A549 treated with CpdA at 1 μM for 4 hours (cell line): ENCODE measurements at places on chromosomes 11 and 22. TPM values are rescaled to one million over a fixed set of nuclear protein-coding genes. Genes with fewer than 3 reads are reported as not detected.

The DGCR6L gene
- 30.1 to 45.3 TPM (median 42.9 TPM) in 5 replicates for total RNA-seq

The GRIA4 gene
- total RNA-seq = not detected in 5 replicates

The DSCAML1 gene
- 0.13 to 0.37 TPM (median 0.29 TPM) in 5 replicates for total RNA-seq

The VPS26B gene
- total RNA-seq = 19.4 to 22.5 TPM (median 22.4 TPM) in 5 replicates

The CUL5 gene
- 6.5 to 10.2 TPM (median 8.5 TPM) in 5 replicates for total RNA-seq

The TTLL1 gene
- 2.0 to 2.5 TPM (median 2.1 TPM) in 5 replicates for total RNA-seq

The RGL4 gene
- total RNA-seq = not detected in 5 replicates

The SLC15A3 gene
- total RNA-seq = not detected in 5 replicates

The FLRT1 gene
- 0.05 to 0.09 TPM (median 0.08 TPM) in 4 of 5 replicates, not detected in the other for total RNA-seq

The GAL gene
- total RNA-seq = 10.1 to 21.1 TPM (median 19.3 TPM) in 5 replicates

The TRIM22 gene
- 0.57 to 1.1 TPM (median 0.82 TPM) in 5 replicates for total RNA-seq

The DGAT2 gene
- total RNA-seq = 2.0 to 2.7 TPM (median 2.0 TPM) in 5 replicates

The LRRC4C gene
- not detected in 5 replicates for total RNA-seq

The EHF gene
- total RNA-seq = 0.12 to 0.70 TPM (median 0.61 TPM) in 5 replicates

The DERL3 gene
- total RNA-seq = 0.22 to 0.64 TPM (median 0.52 TPM) in 5 replicates

The MPPED2 gene
- total RNA-seq = not detected in 5 replicates

The STX5 gene
- 19.8 to 29.3 TPM (median 27.5 TPM) in 5 replicates for total RNA-seq

The ABCG4 gene
- total RNA-seq = 0.15 to 0.87 TPM (median 0.30 TPM) in 5 replicates

The CARS1 gene
- 62.8 to 75.9 TPM (median 64.0 TPM) in 5 replicates for total RNA-seq

The GRAP2 gene
- not detected in 5 replicates for total RNA-seq

The TYR gene
- total RNA-seq = not detected in 5 replicates

The FAT3 gene
- total RNA-seq = 0.13 to 0.90 TPM (median 0.84 TPM) in 5 replicates

The C1QTNF4 gene
- 0.07 to 0.10 TPM (median 0.08 TPM) in 3 of 5 replicates, not detected in the others for total RNA-seq

The NRIP3 gene
- 0.86 to 1.4 TPM (median 1.1 TPM) in 5 replicates for total RNA-seq

The P2RY6 gene
- total RNA-seq = 7.5 to 17.6 TPM (median 14.1 TPM) in 5 replicates

The AMOTL1 gene
- 8.2 to 11.0 TPM (median 9.6 TPM) in 5 replicates for total RNA-seq

The KCNJ1 gene
- not detected in 5 replicates for total RNA-seq

The CYP2D6 gene
- total RNA-seq = 0.30 to 0.81 TPM (median 0.54 TPM) in 5 replicates

The CYB5R2 gene
- 3.8 to 5.5 TPM (median 4.5 TPM) in 5 replicates for total RNA-seq

The VPREB1 gene
- not detected in 5 replicates for total RNA-seq

The TRIOBP gene
- total RNA-seq = 21.4 to 33.2 TPM (median 28.4 TPM) in 5 replicates

The APLNR gene
- 0.03 to 0.12 TPM (median 0.08 TPM) in 4 of 5 replicates, not detected in the other for total RNA-seq

The P2RY2 gene
- 8.1 to 11.0 TPM (median 9.8 TPM) in 5 replicates for total RNA-seq

The VPS37C gene
- 15.9 to 18.7 TPM (median 18.2 TPM) in 5 replicates for total RNA-seq

The CCDC81 gene
- 0.17 to 0.50 TPM (median 0.22 TPM) in 5 replicates for total RNA-seq

The DEUP1 gene
- not detected in 5 replicates for total RNA-seq

The PHLDA2 gene
- total RNA-seq = 96.6 to 156 TPM (median 147 TPM) in 5 replicates

The PVALB gene
- not detected in 5 replicates for total RNA-seq

The CDC42BPG gene
- total RNA-seq = 1.4 to 1.8 TPM (median 1.6 TPM) in 5 replicates

The MS4A6E gene
- total RNA-seq = not detected in 5 replicates

The NRGN gene
- total RNA-seq = 5.5 to 11.1 TPM (median 10.7 TPM) in 5 replicates

The YPEL4 gene
- 0.16 to 0.43 TPM (median 0.32 TPM) in 5 replicates for total RNA-seq

The HSPB2 gene
- not detected in 5 replicates for total RNA-seq

The GVQW3 gene
- 0.68 to 1.7 TPM (median 1.1 TPM) in 5 replicates for total RNA-seq
